ENCODE measurements at places on chromosomes 3 and 15. TPM values are rescaled to one million over a fixed set of nuclear protein-coding genes. Genes with fewer than 3 reads are reported as not detected.

- no peaks in the 10 kb centered on the region for H3K27me3 ChIP-seq
- no peak overlapping the region for H3K27ac ChIP-seq
- H3K4me1 ChIP-seq: no peaks in the 10 kb centered on the region
- H3K4me3 ChIP-seq: no peak overlapping the region
- no peaks in the 10 kb centered on the region for H3K36me3 ChIP-seq
- DNase-seq: no peak
Measured at GRCh38 chr3:158026236-158026635, 80.0 kb downstream of the SHOX2 start.

GRCh38 chr15:32716915-32717425, 834 bp upstream of the GREM1 start:
- DNase-seq: no peak
- peaks cover 2% of the 10 kb centered on the region for H3K36me3 ChIP-seq
- peak overlapping the region; percentile 43 for H3K4me3 ChIP-seq
- peak overlapping the region; percentile 65 for H3K27ac ChIP-seq

DNA sequence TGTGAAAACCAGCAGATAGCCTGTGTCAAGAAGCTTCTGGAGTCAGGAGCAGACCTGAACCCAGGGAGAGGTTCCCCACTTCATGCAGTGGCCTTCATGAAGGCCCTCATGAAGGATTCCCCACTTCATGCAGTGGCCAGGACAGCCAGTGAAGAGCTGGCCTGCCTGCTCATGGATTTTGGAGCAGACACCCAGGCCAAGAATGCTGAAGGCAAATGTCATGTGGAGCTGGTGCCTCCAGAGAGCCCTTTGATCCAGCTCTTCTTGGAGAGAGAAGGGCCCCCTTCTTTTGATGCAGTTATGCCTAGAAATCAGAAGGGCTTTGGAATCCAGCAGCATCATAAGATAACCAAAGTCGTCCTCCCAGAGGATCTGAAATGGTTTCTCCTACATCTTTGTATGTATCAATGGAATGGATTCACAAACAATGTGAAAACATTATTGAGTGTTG, 103.9 kb upstream of the CHD2 start:
- no peaks in the 10 kb centered on the region for H3K27me3 ChIP-seq
- no peak overlapping the region for H3K27ac ChIP-seq
- H3K4me3 ChIP-seq: no peak overlapping the region

GRCh38 chr3:116059421-116060096, 385.7 kb downstream of the LSAMP start:
- no peaks in the 10 kb centered on the region for H3K36me3 ChIP-seq
- no peaks in the 10 kb centered on the region for H3K4me1 ChIP-seq
- no peaks in the 10 kb centered on the region for H3K27me3 ChIP-seq
- H3K4me3 ChIP-seq: no peak overlapping the region
- peak; percentile 74 for DNase-seq
- H3K27ac ChIP-seq: no peak overlapping the region

DNA sequence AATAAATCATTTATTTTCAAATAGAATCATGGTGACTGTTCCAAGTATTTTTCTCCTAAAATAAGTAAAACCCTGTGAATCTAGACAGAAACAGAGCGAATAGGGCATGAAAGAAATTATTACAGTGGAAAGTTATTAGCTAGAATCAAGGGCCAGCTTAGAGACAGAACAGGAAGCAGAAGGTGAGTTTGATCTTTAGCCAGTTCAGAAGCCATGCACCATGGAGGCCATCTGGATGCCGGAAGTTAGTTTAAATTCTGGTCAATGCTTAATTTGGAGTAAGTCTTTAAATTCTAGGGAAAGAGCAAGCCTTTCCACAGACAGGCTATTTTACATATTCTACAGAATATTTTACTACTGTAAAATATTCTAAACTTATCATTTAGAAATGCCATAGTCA, 574.8 kb downstream of the CADM2 start:
- no peaks in the 10 kb centered on the region for H3K4me1 ChIP-seq
- H3K4me3 ChIP-seq: no peak overlapping the region
- no peak for DNase-seq
- H3K36me3 ChIP-seq: no peaks in the 10 kb centered on the region

DNA sequence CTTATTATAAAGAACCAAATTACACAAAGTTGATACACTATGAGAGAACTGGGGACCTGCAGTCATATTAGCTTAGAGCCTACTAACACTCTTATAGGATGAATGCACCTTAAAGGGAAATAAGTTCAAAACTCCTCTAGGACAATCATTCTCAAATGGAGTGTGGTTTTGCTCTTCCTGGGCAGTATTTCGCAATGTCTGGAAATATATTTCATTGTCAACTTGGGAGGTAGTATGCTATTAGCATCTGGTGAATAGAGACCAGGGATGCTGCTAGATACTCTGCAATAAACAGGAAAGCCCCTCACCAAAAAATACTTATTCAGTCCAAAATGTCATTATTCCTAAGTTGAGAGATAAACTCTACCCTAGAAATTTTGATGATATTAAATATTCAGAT, 451.4 kb upstream of the ARPP21 start:
- no peaks in the 10 kb centered on the region for H3K4me1 ChIP-seq
- no peaks in the 10 kb centered on the region for H3K27me3 ChIP-seq
- H3K27ac ChIP-seq: no peak overlapping the region
- H3K36me3 ChIP-seq: no peaks in the 10 kb centered on the region
- no peak overlapping the region for H3K4me3 ChIP-seq
- DNase-seq: no peak

- peak; percentile 91 for DNase-seq
- H3K4me1 ChIP-seq: no peaks in the 10 kb centered on the region
- no peaks in the 10 kb centered on the region for H3K27me3 ChIP-seq
- H3K27ac ChIP-seq: no peak overlapping the region
Measured at GRCh38 chr3:33211444-33211843, 7.2 kb downstream of the SUSD5 start.

ZBBX gene
- total RNA-seq: not detected

GRCh38 chr3:189363590-189364255, 192.0 kb downstream of the TPRG1 start:
- H3K27me3 ChIP-seq: no peaks in the 10 kb centered on the region
- H3K27ac ChIP-seq: no peak overlapping the region
- no peak overlapping the region for H3K4me3 ChIP-seq
- no peaks in the 10 kb centered on the region for H3K36me3 ChIP-seq

SERPINI1 gene
- 1.3 TPM for total RNA-seq

DNA sequence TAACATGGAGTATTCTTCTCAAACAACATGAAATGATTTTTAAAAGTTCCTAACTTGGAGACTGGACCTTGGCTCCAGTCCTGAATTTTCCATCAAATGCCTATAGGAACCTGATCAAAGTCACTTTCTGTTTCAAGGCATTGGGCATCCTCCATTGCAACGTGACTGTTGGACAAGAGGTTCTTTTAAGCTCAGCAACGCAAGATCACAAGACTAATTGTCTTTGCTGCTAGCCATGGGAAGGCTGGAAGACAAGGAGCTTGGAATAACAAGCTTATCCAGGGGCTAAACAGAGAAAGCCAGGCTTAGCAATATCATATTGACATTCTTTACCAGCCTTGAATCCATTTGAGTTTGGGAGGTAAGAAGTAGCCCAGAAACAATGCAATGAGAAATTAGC, 48.3 kb downstream of the SST start:
- no peaks in the 10 kb centered on the region for H3K4me1 ChIP-seq
- H3K27me3 ChIP-seq: peaks cover 2% of the 10 kb centered on the region
- DNase-seq: no peak
- no peaks in the 10 kb centered on the region for H3K36me3 ChIP-seq
- no peak overlapping the region for H3K27ac ChIP-seq

DNA sequence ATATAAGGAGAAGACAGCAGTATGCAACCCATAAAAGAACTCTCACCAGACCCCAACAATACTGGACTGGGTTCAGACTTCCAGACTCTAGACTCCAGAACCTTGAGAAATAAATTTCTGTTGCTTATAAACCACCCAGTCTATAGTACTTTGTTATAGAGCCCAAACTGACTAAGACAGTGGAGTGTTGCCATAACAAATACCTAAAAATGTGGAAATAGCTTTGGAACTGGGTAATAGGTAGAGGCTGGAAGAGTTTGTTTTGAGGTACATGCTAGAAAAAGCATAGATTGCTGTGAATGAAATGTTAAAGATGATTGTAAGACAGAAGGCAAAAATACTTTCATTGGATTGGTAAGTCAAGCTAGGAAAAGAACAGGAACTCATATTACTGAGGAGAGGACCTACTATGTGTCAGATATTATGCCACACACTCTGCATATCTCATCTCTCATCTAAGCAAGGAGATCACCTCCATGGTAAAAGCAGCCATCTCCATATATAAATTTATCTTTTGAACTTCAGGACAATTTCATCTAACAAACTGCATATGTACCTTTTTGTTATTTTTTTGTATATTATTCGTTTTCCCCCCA, 67.4 kb upstream of the FNDC3B start:
- H3K4me1 ChIP-seq: peaks cover 18% of the 10 kb centered on the region
- H3K36me3 ChIP-seq: no peaks in the 10 kb centered on the region
- H3K27me3 ChIP-seq: no peaks in the 10 kb centered on the region
- peak; percentile 58 for DNase-seq
- H3K4me3 ChIP-seq: no peak overlapping the region

RARB gene
- 9.4 TPM for total RNA-seq

DNA sequence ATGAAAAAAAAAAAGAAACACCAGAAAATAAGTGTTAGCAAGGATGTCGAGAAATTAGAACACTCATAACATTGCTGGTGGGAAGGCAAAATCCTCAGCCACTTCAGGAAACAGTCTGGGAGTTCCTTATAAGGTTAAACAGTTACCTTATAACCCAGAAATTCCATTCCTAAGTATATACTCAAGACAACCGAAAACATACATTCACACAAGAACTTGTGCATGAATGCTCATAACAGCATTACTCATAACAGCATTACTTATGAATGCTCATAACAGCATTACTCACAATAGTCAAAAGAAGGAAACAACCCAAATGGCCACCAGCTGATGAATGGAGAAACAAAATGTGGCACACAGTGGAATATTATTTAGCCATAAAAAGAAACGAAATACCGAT, 34.8 kb upstream of the DCP1A start:
- H3K27ac ChIP-seq: no peak overlapping the region
- H3K4me1 ChIP-seq: no peaks in the 10 kb centered on the region
- no peaks in the 10 kb centered on the region for H3K27me3 ChIP-seq
- DNase-seq: peak; percentile 1
- H3K4me3 ChIP-seq: no peak overlapping the region

DNA sequence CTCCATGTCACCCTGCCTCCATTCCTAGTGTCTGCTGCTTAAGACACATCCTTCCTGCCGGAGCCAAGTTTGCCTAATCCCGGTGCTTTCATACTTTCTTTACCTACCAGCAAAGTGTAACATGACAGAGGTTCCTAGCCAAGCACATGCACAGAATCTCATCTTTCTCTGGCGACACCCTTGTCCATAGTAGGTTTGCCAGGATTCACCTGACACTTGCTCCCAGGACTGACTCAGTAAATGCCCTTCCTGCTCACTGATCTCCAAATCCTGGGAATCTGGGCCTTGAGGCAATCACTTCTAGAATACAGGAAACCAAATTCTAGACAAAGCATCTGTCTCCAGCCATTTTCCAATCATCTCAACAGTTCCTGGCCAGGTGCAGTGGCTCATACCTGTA, 10.2 kb upstream of the NR2E3 start:
- no peaks in the 10 kb centered on the region for H3K36me3 ChIP-seq
- H3K27me3 ChIP-seq: no peaks in the 10 kb centered on the region
- H3K27ac ChIP-seq: peak overlapping the region; percentile 58
- H3K4me1 ChIP-seq: peaks cover 4% of the 10 kb centered on the region
- DNase-seq: no peak

GLDN gene
- total RNA-seq: 50.7 TPM

Measured in fibroblast of lung (primary cell).